ENCODE measurements at places on chromosomes 7 and 10. TPM values are rescaled to one million over a fixed set of nuclear protein-coding genes. Genes with fewer than 3 reads are reported as not detected.

The ADAP1 gene
- total RNA-seq: 4.0 TPM

The SSMEM1 gene
- not detected for total RNA-seq

The NEURL1 gene
- 0.40 TPM for total RNA-seq

DNA sequence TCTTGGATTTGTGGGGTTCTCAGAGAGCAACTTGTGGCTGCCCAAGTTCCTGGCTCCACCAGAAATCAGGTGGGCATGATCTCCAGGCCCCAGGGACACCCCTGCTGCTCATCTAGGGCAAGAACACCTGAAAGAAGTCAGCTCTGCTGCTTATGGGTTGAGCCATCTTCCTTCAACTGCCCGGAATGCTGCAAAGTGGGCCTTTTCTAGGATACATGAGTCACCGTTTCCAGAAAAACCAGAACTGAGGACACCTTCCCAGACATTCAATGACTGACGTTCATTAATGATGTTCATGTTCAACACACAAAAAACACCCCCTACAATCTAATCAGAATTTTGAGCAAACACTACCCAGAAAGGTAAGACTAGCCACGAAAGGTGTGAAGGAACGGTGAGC lies 98.0 kb downstream of the MAD1L1 start:
- no peak for DNase-seq

GRCh38 chr7:155985518-155986250 lies 173.4 kb upstream of the SHH start:
- DNase-seq: no peak

The WEE2 gene
- not detected for total RNA-seq

The KIAA1549 gene
- 34.8 TPM for total RNA-seq

DNA sequence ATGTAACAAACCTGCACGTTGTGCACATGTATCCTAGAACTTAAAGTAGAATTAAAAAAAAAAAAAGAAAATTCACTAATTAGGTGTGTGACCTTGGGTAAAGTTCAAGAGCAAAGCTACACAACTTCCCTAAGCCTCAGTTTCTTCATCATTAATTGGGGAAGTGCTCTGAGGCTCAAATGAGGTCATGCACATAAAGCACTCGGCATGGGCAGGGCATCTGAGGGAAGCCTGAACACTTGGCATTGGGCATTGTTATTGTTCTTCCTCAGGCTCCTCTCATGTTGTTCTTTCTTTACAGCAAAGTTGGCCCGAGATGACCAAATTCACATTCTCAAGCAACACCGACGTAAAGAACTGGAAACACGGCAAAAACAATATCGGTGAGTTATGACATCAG lies 21.5 kb downstream of the ALOX5 start:
- no peak for DNase-seq

DNA sequence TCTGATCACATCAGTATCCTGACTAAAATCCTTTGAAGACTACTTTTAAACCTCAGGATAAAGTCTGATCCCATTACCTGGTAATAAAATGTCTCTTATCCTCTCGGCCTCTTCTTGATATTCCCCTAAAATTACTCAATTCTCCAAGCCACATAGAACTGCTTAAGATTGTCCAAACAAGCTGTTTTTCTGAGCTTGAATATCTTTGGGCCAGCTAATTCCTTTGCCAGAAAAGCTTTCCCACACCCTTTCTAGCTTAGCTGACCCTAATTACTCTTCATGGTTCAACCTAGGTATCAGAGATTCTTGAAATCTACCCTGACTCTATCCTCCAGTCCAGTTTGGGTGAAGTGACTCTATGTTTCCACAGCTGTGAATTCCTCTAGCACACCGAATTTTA lies 328.6 kb downstream of the CRPPA start:
- DNase-seq: no peak

DNA sequence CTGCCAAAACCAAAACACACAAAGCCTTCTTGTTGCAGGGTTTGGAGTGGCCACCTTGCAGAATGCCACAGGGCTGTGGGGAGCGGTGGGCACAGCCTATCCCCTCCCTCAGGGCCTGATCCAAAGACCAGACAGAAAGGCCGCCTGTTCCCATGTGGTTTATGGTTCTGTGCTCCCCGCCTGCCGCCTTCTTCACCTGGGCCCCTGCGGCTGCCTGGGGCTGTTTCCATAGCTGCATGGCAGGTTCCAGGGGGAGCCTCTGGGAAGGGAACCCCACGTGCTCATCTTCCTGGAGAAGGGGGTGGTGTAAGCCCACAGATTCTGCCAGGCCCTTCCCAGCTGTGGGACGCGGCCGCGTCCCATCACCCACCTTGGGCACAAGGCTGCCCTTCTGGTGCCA lies 70.7 kb upstream of the EZH2 start:
- DNase-seq: no peak

- no peak for DNase-seq
Observed at GRCh38 chr7:99386584-99387238, 12.2 kb downstream of the ARPC1B start.

The CRYGN gene
- total RNA-seq: 9.4 TPM

DNA sequence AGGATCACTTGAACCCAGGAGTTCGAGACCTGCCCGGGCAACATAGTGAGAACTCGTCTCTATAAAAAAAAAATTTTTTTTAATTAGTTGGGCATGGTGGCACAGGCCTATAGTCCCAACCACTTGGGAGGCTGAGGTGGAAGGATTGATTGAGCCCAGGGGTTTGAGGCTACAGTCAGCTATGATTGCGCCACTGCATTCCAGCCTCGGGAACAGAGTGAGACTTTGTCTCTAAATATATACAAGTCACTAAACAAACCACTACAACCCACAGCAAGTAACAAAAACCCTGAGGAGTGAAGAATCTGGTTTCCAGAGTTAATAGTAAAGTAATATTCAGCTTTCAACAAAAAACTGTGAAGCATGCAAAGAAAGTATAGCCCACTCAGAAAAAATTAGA lies 32.7 kb upstream of the HHEX start:
- DNase-seq: no peak

GRCh38 chr10:71378336-71379117 lies 18.2 kb upstream of the CDH23 start:
- no peak for DNase-seq

GRCh38 chr7:36514289-36515243 lies 124.9 kb downstream of the ANLN start:
- DNase-seq: no peak

The OR2A12 gene
- total RNA-seq: not detected

The CABCOCO1 gene
- total RNA-seq: 2.5 TPM

- no peak for DNase-seq
Observed at GRCh38 chr10:22631185-22631584, 83.2 kb downstream of the PIP4K2A start.

- no peak for DNase-seq
Observed at GRCh38 chr10:79452174-79452611, 6.8 kb upstream of the ZCCHC24 start.

The TBXAS1 gene
- total RNA-seq: 3.9 TPM

GRCh38 chr7:100545360-100546128 lies 6.5 kb downstream of the AGFG2 start:
- no peak for DNase-seq

- no peak for DNase-seq
Observed at GRCh38 chr10:94274142-94274787, 88.5 kb downstream of the NOC3L start.

GRCh38 chr10:119538632-119539358 lies 3.7 kb downstream of the RGS10 start:
- DNase-seq: no peak

DNA sequence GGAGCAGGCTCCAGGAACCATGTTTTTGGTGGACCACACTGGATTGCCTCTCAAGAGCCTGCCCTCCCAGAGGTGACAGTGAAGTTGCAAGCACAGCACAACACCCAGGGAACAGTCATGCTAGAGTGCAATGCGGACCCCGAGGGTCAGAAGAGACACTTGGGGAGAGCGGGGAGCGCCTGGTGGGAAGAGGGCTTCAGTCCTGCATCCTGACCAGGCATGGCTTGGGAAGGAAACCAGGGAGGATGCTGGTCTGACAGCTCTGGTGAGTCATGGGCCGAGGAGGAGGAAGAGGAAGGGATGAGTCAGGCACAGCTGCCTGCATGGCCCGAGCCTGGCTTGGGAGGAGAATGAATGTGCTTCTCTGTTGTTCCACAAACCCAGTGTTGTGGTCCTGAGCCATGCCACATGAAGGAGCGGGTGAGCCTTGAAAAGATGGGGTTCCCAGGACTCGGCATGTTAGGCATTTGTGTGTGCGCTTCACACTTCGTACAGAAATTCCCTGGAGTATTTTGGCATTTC lies 29.5 kb upstream of the ANKRD2 start:
- no peak for DNase-seq

DNA sequence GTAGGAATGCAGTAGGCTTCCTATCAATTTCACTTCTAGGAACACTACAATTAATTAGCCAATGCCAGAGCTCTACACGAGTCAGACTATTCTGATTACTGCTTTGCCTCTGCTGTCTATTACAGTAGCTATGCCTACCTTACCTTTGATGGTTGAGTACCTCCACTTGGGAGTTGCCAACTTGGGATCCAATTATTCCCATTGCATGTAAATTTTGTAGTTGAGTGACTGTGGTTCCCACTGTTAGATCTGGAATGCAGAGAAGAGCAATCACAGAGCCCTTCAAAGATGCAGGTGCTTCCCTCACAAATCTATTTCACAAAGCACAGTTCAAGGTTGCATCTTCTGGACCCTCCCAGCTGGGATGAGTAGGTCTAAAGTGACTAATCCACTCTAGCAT lies 62.9 kb upstream of the AASS start:
- DNase-seq: no peak

GRCh38 chr7:74097937-74098614 lies 14.5 kb downstream of the LIMK1 start:
- no peak for DNase-seq

DNA sequence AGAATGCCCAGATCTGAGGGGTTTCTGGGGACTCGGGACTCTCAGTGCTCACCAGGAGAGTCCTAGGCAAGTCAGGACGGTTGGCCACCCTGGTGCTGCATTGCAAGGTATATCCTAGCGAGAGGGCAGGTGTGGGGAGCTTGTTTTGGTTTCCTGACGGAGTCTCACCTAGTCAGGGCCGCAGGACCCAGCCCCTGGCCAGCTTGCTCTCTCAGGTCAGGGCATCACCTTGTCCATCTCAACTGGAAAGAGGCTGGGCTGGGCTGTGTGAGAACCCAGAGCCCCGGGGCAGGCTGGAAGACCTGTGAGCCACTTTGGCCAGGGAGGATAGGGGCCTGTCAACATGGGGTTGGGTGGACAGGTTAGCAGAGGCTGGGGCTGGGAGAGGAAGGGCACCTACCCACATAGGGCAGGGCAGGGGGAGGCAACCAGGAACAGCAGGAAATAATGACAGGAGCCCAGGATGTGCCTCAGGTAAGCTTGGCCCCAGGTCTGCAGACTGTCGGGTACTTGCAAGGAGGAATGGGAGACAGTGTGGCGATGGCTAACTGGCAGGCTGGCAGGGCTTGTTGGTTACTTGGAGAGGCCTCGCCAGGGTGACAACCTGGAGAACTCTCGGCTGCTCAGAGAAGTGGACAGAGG lies 31.5 kb downstream of the DNAJB12 start:
- no peak for DNase-seq
